Fibroblast of pulmonary artery (primary cell): ENCODE measurements at places on chromosomes 5 and 9.

- no peak for DNase-seq
Observed at GRCh38 chr9:112103405-112103804, 71.7 kb downstream of the SUSD1 start.

DNA sequence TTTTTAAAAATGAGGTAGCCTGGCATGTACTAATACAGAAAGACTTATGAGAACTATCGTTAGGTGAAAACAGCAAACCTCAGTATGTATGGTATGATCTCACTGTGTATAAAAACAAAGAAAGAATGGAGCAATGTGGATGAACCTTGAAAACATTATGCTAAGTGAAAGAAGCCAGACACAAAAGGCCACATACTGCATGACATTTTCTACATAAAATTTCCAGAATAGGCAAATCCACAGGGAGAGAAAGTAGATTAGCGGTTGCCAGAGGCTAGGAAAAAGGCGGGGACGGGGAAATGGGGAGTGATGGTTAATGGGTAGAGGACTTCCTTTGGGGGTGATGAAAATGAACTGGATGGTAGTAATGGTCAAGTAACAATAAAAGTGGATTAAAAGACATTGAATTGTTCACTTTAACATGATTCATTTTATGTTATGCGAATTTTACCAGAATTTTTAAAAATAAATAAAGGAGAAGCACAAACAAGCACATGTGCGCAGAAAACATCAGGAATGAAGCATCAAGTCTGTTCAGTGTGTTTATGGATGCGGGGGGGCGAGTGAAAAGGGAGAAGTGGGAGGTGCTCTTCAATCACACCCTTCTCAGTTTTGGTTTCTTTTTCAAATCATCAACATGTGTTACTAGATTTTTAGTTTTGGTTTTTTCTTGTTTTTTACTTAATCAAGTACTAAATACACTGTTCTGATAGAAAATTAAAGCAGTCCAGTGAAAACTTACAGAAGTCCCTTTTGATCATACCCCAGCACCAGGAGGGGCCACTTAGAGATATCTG lies 16.3 kb downstream of the ROR2 start:
- no peak for DNase-seq

DNA sequence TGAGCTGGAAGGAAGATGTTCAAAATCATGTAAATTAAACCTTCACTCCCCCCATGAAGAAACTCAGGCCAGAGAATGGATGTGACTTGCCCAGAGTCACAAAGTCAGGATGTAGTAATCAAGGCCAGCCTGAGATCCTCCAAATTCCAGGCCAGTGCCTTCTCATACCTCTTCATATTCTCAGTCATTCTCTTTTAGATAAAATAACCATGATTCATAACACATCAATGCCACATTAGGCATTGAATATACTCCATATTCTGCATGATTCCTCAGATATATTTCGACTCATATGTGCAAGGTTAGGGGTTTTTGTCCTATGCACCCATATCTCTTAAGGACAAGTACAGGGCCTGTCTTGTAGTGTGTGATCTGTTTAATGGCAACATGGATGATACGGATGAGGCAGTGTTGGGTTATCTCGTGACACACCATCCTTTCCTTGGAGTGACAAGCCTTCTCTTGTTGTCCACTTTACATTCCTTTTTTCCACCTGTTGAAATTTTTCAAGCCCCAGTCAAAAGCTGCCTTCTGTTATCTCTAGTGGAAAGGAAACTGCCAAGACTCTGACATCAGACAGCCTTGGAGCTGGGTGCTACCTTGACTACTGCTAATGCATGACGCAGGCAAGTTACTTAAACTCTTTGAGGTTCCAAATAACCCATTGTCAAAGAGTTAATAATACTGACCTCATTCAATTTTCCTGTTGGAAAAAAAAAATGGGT lies 227.5 kb upstream of the NR4A3 start:
- no peak for DNase-seq

DNA sequence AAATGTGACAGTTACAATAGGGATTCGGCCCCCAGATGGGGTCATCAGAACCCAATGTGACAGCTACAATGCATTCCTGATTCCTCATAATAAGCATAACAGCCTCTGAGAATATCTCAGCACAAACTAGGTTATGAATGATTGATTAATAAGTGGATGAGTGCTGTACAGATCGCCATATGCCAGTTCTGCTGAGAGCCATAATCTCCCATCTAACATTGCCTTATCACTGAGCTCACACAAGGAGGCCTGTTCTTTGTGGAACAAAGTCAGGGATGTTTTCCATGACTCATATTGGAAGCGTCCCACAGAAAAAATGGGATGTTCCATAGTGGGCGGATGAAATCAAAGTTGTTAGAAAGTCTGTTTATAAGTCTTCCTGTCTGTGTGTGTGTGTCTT lies 89.6 kb downstream of the KIF4B start:
- DNase-seq: peak; percentile 32

DNA sequence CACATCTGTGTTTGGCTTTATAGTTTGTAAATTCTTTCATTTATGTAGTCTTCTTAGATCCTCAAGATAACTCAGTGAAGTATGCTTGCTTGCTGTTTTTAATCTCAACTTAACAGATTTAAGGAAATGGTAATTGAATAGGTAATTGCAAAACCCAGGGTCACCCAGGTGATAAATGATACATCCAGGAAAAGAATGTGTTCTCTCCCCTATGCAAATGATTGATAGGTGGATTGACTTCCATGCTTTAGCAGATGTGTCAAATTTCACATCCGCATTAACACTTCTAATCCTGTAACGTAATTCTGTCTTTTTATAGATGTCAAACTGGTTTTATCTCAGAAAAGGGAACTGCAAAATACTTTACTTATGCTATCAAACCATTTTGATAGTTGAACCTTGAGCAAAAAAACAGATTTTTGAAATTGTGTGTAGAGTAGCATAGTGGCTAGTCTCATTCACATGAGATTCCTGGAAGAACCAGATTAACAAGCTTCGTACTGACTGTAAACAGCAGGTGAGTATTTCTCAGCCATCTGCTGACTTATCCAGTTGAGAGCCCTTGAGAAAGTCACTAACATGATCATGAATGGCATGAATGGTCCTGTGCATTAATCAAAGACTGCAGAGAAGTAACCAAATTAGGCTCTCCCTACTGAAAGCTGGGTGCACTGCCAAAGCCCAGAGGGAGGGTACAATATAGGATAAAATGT lies 86.7 kb upstream of the PAM start:
- no peak for DNase-seq

GRCh38 chr9:16653491-16654399 lies 216.7 kb downstream of the BNC2 start:
- DNase-seq: peak; percentile 33

GRCh38 chr9:90793729-90794128 lies 7.9 kb upstream of the SYK start:
- DNase-seq: no peak

GRCh38 chr9:935348-935965 lies 41.0 kb upstream of the DMRT3 start:
- DNase-seq: peak; percentile 2

- DNase-seq: no peak
Observed at GRCh38 chr9:97759581-97760288, 62.6 kb upstream of the XPA start.

GRCh38 chr5:1312206-1312605 lies 17.3 kb upstream of the TERT start:
- DNase-seq: no peak

GRCh38 chr9:12955510-12956163 lies 180.8 kb downstream of the LURAP1L start:
- DNase-seq: no peak

DNA sequence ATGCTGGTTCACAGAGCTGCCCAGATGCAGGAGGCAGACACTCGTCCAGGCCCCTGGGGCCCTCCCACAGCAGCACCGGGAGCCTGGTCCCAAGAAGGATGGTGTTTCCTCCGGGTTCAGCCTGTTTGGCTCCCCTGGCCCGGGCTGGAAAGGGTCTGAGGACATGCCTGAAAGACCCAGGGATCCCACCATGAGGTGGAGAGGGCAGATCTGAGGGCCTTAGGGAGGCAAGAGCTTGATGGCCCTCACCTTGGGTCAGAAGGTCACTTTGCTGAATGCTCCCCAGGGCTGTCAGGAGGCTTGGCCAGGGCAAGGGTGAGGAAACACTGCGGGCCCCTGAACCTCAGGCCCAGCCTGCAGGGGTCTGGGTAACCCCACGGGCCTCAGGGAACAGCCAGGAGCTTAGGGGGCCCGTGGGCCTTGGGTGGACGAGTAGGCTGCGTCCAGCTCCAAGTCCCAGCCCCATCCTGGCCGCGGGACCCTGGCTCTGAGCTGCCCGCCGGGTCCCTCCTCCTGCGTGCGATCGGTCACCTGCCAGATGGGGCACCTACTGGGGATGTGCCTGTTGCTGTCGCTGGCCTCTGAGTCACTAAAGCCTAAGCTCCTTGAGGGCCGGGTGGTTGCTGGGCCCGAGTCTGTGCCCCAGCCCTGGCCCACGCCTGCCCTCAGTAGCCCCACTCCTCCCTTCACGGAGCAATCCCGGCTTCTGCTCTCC lies 106.2 kb downstream of the ZNF354C start:
- DNase-seq: no peak

DNA sequence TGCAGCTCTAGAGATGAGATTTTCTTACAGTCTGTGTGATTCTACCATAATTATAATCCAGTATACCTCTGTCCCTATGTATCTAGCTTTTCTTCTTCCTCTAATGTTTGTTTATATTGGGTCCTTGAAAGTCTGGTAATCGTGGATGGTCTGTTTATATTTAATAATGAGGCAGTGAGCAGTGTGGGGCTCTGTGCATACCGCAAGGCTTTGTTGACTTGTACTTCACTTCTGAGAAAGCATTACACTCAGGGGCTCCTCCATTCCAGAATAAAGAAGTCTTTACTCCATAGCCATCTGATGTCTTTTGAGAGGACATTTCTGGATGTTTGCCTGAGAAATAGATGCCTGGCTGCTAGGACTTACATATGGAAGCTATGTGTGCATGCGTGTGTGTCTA lies 4.5 kb upstream of the MPDZ start:
- DNase-seq: no peak

DNA sequence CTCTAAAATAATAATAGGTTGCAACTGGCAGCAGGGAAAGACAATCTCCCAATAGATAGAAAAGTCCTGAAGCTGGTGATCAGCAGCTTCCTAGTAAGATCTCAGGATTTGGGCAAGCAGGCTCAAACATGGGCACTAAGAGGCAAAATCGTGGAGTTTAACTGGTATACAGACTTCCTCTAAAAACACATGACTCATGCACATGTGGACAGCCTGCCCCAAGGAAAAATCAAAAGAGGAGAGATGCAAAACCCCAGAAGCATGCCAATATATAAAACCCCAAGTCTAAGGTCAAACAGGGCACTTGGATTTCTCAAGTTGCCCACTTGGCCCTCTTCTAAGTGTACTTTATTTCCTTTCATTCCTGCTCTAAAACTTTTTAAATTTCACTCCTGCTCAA lies 62.8 kb downstream of the CDKN2A start:
- DNase-seq: no peak

GRCh38 chr5:149646564-149646963 lies 65.3 kb downstream of the ARHGEF37 start:
- peak; percentile 13 for DNase-seq

DNA sequence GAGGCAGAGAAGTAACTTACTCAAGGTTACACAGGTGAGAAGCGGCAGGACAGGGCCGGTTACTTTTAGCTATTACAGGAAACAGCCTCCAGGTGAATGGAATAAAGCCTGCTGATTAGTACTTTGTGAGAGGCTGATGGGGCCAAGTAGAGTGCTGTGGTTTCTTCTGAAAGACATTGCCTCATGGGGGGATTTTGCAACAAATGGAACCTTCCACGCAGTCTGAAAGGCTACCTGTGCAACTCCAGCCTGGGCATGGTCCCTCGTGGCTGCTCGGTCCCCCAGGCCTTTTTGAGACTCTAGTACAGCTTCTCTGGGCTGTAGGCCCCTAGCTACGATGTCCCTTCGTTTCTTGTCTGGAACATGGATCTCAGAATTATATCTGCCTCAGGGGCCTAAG lies 2.0 kb downstream of the TMEM268 start:
- DNase-seq: no peak

GRCh38 chr9:134041649-134041962 lies 16.3 kb downstream of the BRD3OS start:
- DNase-seq: no peak

DNA sequence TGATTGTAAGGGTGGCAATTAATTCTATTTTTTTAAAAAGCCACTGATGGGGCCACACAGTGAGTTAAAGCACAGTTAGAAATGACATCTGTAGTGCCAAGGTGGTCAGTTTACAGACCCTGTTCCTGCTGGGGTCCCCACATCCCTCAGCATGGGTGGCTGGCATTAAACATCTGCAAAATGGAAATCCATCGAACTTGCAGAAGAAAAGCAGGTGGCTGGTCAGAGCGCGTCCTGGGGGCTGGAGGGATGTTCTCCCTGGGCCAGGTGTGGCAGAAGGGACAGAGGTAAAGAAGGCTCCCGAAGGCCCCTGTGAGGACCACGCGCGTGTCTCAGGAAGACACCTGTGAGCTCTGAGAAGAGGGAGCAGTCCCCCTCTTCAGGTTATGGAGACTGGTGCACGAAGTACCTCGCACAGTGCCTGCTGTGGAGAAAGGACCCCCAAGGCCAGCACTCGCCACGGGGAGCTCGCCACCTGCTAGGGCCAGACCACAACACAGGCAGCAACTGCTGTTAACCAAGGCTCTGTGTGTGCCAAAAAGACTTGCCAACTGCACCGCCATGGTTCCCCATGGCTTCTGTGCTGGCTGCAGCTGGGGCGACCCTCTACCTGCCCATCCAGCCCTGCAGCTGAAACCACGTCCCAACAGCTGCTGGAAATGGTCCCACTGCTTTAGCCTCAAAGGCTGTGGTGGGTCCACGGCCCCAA lies 65.2 kb downstream of the RASGEF1C start:
- DNase-seq: no peak

DNA sequence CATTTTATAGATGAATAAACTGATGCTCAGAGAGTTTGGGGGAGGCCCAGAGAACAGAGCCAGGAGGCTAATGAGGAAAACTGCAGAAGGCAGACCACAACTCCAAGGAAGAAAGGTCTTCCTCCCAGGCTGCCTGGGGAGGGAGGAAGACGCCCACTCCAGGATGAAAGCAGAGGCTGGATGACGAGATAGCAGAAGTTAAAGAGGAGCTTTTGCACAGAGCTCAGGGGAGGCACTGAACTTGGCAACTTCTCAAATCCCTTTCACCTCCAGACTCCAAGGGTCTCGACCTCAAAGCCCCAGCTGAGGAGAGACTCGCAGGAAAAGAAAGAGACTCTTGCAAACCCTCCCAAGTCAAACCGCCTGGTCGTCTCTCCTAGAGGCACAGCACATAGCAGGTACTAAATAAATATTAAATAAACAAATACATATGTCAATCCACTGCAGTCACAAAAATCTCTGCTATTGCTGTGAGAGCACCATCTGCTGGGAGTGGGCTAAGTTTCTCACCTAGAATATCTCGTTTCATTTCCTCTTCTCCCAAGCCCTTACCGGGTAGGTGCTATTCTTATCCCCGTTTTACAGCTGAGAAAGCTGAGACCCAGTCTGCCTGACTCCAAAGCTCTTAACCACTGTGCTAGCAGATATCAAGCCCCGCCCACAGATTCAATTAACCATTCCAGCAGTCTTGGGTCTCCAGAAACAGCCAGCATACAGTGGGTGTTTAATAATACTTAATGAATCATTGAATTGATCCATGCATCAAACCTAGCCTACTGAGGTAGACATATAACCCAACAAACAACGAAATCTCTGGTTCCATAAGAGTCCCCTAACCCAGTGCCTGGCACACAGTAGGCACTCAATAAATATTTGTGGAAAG lies 97.8 kb upstream of the HAND1 start:
- no peak for DNase-seq

GRCh38 chr9:110465190-110465589 lies 114.4 kb downstream of the SVEP1 start:
- no peak for DNase-seq
